ENCODE measurements at places on chromosomes 5 and 9.
A peak's percentile ranks its signal among the peaks of the same experiment; 100 is the strongest.

DNA sequence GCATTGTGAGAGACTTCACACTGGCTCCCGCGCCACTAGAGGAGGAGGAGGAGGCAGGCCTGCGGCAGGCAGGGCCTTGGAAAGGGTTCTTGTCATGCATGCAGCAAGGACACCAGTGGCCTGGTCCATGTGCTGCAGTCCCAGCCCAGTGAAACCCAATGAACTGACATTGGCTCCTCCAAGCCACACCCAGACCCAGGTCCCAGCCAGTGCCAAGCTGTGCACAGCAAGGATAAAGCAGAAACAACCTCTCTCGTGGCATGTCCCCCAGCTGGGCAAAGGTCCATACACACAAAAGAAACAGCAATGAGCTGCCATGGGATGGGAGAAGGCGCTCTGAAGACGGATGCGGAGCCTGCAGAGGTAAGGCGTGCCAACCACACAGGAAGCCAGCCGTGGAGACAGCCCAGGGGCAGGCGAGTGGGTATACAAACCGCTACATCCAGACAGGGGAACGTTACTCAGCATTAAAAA, 89.2 kb downstream of the SEMA4D start:
- peak; percentile 72 for DNase-seq

DNA sequence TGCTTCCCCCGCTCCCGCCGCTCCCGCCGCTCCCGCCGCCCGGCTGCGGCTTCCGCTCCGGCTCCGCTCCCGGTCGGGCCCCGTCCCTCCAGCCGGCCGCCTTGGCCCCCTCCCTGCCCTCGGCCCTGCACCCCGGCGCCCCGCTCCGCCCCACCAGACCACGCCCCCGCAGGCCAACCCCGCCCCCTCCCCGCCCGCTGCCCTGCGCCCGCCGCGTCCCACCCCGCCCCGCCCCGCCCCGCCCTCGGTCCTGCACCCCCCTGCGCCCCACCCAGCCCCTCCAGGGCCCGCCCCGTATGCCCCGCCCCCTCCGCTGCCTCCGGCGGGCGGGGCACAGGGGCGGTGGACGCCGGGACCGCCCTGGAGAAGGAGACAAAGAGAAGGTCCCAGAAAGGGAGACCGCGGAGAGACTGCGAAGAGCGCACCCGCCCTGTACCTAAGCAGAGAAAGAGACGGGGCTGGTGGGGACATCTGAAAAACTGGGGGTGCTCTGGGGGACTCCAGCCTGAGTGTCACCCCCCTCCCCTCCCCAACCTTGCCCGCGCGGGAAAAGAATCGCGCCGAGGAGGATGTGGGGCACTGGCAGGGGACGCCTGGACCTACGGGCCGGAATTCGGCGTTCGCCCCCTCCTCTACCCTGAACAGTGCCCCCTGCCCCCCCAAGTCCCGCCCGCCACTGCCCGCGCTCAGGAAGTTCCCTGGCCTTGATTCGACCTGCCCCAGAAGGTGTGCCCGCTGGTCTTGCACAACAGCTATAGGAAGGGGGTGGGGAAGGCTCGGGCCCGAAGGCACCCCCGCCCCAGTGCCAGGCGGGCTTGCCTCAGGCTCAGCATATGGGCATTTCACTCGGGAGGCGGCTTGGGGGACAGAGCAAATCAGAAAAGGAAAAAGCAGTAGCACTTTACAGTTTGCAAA, 42.8 kb upstream of the STXBP1 start:
- DNase-seq = peak; percentile 75

DNA sequence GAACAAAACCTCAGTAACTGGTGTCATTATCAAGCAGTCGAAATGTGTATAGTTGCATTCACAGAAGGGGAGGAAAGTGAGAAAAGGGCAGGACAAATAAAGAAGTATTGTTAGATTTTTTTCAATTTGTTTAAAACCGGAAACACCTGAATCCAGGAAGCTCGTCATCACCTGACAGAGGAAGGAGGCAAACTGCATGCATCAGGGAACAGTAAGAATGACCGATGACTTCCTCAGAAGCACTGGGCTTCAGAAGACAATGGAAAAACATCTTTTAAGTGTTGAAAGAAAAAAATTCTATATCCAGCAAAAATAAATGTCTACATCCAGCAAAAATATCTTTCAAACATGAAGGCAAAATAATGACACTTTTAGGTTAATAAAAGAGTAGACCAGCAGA, 29.5 kb downstream of the PLEKHG4B start:
- DNase-seq = no peak

DNA sequence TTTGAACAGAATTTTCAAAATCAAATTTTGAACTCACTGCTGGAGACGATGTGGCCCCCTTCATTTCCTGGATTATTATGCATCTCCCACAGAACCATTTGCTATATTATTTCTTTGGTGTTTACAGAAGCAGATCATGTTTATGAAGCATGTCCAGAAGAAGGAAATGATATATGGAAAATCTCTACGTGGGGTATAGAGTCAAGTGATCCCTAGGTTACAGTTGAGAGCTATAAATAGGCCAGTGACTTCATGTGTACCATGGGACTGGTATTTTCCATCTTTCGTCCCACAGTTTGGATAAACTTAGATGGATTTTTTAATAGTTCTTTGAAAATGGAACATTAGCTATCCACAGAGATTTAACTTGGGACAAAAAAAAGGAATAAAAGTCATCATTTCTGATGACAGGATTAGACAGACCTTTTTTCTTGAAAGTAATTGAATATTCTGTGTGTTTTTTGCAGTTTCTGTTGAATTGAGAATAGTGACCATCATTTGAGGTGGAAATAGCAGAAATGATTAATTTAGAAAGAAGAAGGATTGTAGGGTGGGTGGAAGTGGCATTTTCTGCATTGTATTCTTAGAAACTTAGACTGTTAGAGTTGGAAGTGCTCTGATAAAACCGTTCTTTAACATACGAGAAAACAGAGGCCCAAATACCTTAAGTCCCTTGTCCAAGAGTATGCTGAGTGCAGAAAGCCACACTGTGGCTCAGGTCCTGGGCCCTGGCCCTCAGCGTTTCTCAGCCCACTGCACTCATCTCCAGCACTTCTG, 136.4 kb downstream of the PIP5K1B start:
- no peak for DNase-seq

GRCh38 chr5:120358949-120359348, 105.2 kb upstream of the PRR16 start:
- no peak for DNase-seq

DNA sequence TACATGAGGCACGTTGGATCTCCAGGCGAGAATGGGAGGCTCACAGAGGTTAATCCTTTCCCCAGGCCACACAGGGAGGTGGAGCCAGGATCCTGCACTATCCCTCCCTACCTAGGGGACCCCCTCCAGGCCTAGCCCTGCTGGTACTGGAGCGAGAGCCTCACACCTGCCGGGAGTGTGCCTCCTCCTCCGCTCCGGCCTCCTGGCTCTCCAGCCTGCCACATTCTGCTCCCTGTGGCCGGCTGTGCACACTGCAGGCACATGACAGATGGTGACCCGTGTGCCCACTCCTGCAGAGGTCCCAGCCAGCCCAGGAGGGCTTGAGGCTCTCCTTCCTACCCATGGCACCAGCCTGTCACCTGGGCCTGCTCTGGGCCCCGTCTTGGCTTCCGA, 93.4 kb downstream of the RXRA start:
- DNase-seq = no peak

DNA sequence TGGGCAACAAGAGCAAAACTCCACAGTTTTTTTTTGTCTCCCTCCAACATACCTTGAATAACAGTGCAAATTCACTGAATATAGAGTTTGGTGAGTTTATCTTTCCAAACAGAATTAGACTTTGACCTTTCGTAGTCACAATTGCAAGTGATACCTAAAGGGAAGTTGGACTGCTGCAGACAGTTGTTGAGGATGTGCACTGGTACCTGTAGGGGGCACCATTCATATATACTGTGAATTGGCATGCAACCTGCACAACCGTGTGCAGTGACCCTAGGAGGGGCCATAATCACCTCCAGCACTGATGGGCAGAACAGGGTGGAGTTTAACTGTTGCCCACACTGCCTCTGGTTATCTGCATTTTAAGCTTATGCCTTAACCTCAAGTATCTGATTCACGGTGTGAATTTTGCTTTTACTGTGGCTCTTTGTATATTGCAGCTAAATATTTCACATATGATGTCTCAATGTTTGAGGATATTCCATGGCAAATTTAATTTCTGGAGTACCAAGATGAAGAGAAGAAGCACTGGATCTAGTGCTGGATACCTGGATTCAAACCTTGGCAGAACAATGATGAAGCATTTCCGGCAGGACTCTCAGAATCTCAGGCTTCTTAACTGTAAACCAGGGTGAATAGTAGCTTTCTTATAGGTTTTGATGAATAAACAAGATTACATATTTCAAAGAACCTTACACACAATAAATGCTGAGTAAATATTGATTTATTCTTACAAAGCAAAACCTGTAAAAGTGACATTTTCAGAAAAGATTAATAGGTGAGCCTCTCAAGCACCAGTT, 144.3 kb downstream of the ACTBL2 start:
- no peak for DNase-seq

- DNase-seq = no peak
Measured at GRCh38 chr5:69509212-69509611, 16.6 kb downstream of the OCLN start.

DNA sequence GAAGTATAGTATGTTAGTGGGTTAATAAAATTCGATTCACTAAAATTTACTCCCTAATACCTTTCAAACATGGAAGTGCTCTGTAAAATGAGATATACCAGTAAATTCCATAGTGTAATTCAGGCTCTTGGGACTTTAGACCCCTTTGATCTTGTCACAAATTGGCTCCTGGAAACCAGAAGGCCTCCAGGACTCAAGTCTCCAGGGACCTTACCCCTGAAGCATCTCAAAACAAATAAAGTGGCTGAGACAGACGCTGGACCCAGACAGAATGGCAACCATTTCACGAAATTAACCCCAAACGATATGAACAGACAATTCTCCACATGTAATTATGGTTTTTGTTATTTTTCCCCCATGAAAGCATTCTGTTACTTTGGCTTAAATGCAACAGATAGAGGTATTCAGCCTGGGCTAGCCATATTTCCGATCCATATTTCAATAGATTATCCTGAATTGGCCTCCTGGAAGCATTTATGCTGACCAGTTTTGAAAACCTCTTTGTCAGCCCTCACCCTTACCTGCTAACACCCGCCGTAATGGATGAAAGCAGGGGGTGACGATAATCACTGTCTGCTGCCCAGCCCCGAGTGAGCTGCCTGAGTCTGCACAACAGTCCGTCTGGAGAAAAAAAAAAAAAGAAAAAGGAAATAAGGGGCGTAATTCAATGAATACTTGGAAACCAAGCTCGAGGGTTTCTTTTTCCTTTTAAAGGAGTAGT, 34.1 kb upstream of the EFNA5 start:
- DNase-seq = no peak

- no peak for DNase-seq
Measured at GRCh38 chr9:37925786-37926736, 22.1 kb upstream of the SLC25A51 start.

DNA sequence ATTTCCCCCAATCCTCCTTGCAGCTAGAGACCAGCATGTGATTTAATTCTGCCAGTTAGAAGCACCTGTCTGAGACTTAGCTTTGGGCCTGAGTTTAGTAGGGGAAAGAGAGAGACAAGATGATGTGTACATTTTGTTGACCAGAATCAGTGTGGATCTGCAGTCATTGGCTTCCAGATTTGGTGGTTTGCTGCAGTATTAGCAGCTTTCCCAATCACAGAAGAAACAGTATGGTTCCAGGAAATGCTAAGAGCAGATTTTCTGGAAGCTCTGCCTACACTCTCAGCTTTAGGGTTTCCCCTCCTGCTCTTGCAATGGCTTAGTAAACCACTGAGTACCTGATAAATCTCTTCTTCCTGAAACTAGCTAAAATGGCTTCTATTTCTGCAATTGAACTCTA, 48.8 kb upstream of the FREM1 start:
- no peak for DNase-seq

DNA sequence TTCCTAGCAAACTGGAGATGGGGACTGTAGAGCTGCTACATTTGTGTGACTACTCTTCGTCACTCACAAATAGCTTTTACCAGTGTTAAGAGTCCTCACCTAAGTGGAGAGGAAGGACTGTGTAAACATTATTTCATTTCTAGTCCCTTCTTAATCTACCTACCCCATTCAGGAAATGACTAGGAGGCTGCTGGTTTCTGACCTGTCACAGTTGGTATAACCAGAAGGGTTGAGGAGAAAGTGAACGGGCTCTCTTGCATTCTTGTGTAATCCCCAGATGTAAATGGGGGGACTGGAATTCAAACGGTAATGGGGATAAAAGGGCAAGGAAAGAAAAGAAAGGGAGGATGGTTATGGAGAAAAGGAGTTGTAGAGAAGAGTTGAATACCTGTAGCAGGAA, 35.4 kb upstream of the BNIP1 start:
- DNase-seq = no peak

- DNase-seq = no peak
Measured at GRCh38 chr9:113481176-113481787, 17.8 kb downstream of the RGS3 start.

DNA sequence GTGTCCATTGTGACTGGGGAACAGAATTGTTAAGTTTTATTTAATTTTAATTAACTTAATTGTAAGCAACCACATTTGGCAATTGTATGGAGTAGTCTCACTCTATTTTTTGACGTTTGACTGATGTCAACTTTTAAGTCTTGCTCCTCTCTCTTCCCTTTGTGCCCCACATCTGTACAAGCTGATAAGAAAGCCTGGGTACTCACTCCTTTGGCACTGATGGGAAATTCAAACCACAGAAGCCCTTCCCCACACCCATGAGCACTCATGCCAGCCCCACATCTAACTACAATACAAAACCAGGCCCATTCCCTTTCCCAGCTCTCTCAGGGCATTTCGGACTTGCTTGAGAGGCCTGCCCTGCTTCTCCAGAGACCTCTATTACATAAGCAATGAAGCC, 451.5 kb upstream of the KIF2A start:
- DNase-seq = no peak

DNA sequence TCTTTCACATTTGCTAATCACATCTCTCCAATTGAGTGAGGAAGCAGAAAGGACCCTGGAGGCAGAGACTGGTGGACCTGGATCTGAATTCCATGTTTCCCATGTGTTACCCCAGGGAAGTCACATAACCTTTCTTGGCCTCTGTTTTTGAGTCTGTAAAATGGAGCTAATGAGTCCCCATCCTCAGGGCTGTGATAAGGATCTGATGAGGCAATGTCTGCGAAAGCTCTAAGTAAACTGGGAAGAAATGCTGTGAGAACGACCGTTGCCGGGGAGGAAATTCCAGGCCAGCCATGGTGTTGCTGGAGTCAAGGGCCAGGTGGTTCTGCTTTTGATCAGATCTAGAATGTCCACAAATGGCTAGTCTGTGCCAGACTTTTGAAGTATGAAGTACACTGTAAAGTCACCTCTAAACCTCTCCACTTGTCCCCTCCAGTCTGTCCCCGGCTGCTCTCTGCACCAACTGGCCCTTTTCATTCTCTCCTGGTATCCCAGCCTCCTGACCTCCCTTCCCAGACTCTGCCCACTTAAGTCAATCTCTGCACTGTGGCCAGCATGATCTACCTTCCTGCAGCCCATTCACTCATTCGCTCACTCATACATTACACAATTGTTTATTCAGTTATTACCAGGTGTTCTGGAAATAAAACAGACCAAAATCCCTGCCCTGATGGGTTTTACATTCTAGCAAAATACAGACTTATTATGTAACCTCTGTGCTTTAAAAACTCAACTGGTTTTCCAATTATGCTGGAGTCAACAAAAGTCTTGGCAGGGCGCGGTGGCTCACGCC, 32.5 kb upstream of the N4BP3 start:
- no peak for DNase-seq

GRCh38 chr9:14768405-14769229, 46.1 kb upstream of the CER1 start:
- no peak for DNase-seq

All from activated CD4-positive, alpha-beta T cell treated with anti-CD3 and anti-CD28 coated beads, Interleukin-2, amount 50 U/mL, for 1 hour (primary cell).